Mesothelial cell of epicardium (in vitro differentiated cells): ENCODE measurements at places on chromosomes 2 and 18. TPM values are rescaled to one million over a fixed set of nuclear protein-coding genes. Genes with fewer than 3 reads are reported as not detected.

- H3K36me3 ChIP-seq: peaks cover 8% of the 10 kb centered on the region
- peaks cover 61% of the 10 kb centered on the region for H3K4me1 ChIP-seq
- H3K27ac ChIP-seq: peak overlapping the region; percentile 98
These were observed 24.4 kb downstream of the NFE2L2 start for GRCh38 chr2:177239932-177240630.

- H3K27ac ChIP-seq: no peak overlapping the region
- H3K36me3 ChIP-seq: peaks cover 17% of the 10 kb centered on the region
- DNase-seq: no peak
- H3K4me1 ChIP-seq: no peaks in the 10 kb centered on the region
These were observed 42.9 kb downstream of the BOLA3 start for GRCh38 chr2:74104839-74105238.

- DNase-seq: no peak
- no peaks in the 10 kb centered on the region for H3K27me3 ChIP-seq
- peaks cover 13% of the 10 kb centered on the region for H3K4me1 ChIP-seq
- H3K36me3 ChIP-seq: no peaks in the 10 kb centered on the region
- no peak overlapping the region for H3K27ac ChIP-seq
These were observed 161.4 kb downstream of the UXS1 start for GRCh38 chr2:106032676-106033075.

The CYS1 gene
- 1.3 to 1.4 TPM (median 1.3 TPM) in 3 replicates for total RNA-seq

DNA sequence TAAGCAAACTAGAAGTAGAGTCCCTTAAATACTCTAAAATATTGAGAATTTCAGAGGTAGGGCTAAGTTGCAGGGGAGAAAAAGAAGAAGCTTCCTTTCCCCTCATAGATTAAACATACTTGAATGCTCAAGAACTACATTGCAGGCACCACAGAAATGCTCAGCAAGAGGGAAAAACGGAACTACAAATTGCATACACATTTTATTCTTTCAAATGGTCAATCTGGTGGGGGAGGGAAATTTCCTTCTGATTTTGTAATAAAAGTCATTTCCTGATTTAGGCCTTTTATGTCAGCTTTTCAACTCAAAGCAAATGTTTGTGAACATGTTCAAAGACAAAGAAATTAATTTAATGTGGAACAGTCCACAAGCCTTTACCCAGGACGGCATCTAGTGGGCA, 33.0 kb downstream of the FARSB start:
- no peaks in the 10 kb centered on the region for H3K4me1 ChIP-seq
- no peak for DNase-seq
- H3K4me3 ChIP-seq: no peak overlapping the region

DNA sequence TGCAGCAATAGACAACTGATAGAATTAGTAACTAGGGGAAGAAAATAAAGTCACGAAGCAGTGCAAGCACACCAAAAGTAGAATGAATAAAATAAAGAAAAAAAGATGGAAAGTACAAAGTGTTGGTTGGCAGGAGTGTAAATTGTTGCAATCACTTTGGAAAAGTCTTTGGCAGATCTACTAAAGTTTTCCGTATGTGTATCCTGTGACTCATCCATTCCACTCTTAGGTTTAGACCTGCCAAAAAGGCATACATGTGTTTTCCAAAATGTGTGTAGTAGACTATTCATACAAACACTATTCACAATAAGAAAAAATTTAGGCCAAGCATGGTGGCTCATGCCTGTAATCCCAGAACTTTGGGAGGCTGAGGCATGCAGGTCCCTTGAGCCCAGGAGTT, 282.1 kb upstream of the FSIP2 start:
- H3K4me1 ChIP-seq: no peaks in the 10 kb centered on the region
- peaks cover 29% of the 10 kb centered on the region for H3K36me3 ChIP-seq
- DNase-seq: no peak
- no peaks in the 10 kb centered on the region for H3K27me3 ChIP-seq
- no peak overlapping the region for H3K4me3 ChIP-seq
